ENCODE measurements at places on chromosomes 3 and 15.

GRCh38 chr3:46710671-46711295, 6.9 kb downstream of the PRSS50 start:
- DNase-seq, result no peak

DNA sequence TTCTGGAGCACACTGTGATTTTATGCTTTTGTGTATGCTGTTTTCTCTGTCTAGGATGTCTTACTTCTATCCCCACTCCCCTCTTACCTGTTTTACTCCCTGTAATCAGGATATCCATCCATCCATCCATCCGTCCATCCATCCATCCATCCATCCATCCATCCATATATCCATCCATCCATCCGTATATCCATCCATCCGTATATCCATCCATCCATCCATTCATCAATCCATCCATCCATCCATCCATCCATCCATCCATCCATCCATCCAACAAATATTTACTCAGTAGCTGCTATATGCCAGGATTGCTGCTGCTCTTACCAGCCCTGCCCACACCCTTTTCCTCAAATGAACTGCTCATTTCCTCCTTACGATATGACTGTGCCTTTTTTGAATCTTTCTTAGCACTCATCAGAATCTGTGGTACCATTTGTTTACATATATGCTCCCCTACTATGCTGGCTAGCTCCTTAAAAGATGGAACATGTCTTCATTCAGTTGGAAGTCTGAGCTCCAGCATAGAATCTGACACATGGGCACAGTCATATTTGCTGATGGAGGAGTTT, 35.2 kb downstream of the USP13 start:
- DNase-seq, result no peak

DNA sequence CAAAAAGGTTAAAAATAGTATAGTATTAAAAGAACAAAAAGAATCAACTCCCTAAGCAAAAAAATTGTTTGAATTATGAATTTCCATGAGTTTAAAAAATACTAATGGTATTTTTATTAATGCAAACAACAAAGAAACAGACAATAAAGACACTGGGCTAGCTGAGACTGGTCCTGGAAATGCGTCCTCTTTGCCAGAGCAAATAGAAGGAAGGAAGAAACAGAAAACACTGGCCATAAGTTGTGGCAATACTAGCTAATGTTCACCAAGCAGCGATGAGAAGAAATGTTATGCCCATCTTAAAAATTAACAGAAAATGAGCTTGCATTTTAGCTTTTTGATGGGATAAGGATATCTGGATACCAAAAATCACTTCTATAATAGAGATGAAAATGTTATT, 88.6 kb downstream of the TBL1XR1 start:
- no peak for DNase-seq

- peak; percentile 2 for DNase-seq
These were observed 794.8 kb downstream of the MCTP2 start for GRCh38 chr15:95025924-95026728.

DNA sequence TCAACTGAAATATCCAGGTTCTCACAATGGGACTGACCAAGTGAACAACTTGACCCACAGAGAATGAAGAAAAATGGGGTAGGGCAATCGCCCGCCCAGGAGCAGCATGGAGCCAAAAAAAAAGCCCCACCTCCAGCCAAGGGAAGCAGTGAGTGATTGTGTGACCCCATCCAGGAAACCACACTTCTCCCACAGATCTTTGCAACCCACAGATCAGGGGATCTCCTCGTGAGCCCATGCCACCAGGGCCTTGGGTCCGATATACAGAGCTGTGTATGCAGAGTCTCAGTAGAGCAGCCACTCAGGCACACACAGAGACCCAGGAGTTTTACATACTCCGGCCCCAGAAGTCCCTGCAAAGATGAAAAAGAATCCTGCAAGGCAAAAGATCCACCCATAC, 35.7 kb downstream of the PYGO1 start:
- no peak for DNase-seq

DNA sequence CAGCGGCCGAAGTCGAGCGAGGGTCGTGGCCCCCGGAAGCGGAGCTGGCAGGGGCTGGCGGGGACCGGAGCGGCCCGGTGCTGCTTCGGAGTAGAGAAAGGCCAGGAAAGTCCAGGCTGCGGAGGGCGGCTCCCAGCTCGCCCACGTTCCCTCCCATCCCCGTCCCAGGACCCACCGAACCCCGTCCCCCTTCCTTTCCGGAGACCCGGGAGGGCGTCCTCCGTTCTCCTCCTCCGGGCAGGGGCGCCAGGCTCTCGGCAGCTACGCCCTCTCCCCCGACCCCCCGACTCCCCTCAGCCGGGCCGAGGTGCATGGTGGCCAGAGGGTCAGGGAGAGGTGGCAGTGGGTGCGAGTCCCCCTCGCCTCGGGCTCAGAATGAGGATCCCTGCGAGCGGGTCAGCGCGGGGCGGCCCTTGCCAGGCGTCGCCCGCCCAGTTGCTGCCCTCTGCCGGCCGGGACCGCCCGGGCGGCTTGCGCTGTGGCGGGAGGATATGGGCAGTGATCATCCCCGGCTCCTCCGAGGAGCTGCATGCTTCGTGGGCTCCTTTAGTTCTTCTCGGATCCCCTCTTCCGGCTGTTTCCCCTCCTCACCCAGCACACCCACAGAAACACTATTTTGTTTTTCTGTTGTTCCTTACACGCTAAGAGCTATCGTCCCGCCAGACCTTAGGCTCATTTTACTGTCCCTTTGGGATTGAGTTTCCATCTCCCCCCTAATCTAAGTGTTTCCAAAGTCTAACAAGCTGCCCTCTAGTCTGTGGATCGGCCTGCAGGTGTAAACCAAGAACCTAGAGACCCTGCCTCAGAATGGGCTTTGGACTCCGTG, 744 bp upstream of the ALDH1A2 start:
- DNase-seq, result peak; percentile 53

- no peak for DNase-seq
These were observed 680 bp downstream of the POC1A start for GRCh38 chr3:52153389-52154096.

GRCh38 chr3:154229217-154229590, 95.1 kb downstream of the DHX36 start:
- no peak for DNase-seq

DNA sequence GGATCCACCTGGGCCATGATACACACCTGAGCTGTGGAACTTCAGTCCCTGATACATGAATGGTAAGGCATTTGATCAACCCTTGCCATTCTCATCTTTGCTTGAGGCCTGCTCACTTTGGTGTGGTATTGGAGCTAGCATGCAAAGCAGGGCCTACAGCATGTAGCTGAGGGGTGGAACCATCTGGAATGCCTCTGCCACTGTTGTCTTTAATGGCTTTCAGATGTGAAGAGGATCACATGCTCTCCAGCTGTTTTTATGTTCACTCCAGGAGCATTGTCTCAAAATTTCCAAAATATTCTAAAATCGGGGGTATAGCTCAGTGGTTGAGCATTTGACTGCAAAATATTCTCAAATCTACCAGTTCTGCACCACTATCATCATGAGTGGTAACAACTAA, 64.4 kb upstream of the PHLDB2 start:
- DNase-seq, result no peak

- no peak for DNase-seq
These were observed 4.1 kb downstream of the DET1 start for GRCh38 chr15:88542342-88542733.

GRCh38 chr3:8969241-8969640, 6.0 kb upstream of the RAD18 start:
- DNase-seq, result no peak

- no peak for DNase-seq
These were observed 52.6 kb downstream of the SLC12A6 start for GRCh38 chr15:34284937-34285336.

- no peak for DNase-seq
These were observed 96.9 kb upstream of the RPL32 start for GRCh38 chr3:12938258-12938711.

- DNase-seq, result no peak
These were observed 6.1 kb downstream of the EPB42 start for GRCh38 chr15:43214592-43215295.

- no peak for DNase-seq
These were observed 1.0 kb downstream of the SNX1 start for GRCh38 chr15:64096668-64097384.

GRCh38 chr3:58036293-58037032, 28.2 kb downstream of the FLNB start:
- DNase-seq, result no peak

- no peak for DNase-seq
These were observed 28.0 kb upstream of the RAB11A start for GRCh38 chr15:65841121-65841930.

DNA sequence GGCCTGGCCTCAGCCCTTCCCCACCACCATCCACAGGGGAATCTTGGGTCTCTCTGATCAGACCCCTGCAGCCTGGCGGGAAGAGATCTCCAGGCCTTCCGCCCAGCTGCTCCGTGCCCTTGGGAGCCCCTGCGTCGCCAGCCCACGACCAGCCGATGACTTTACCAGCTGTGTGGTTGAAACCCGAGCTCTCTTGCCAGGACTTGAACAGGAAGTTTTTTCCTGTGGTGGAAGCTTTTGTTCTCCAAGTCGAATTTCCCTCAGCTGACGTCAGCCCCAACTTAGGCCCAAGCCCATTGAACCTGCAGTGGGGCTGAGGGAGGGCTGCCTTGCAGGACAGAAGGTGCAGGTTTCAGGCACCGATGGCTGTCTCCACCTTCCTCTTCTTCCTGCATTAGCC, 51.7 kb upstream of the SMAD3 start:
- no peak for DNase-seq

- DNase-seq, result no peak
These were observed 137.0 kb downstream of the DNAJB8 start for GRCh38 chr3:128329491-128330213.

DNA sequence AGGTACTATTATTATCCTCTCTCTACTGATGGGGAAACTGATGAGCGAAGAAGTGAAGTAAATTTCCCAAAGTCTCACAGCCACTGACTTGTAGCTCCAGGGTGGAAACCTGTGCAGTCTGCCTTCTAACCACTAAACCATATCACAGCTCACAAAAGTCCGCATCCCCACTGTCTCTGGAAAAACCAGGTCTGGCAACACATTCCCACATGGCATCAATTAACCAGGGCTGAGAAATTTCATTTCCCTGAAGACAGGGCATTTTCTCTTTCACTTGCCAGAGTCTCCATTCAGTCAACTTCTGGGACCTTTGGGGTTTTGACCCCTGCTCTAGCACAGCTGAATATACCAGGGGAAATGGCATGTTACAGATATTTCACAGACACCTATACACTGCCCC, 26.5 kb downstream of the FBXO40 start:
- no peak for DNase-seq

Data from stimulated activated CD4-positive, alpha-beta T cell treated with anti-CD3 and anti-CD28 coated beads, Interleukin-12 subunit alpha, Interleukin-12 subunit beta, amount 100 ng/mL, for 4 hours (primary cell).